ENCODE measurements at places on chromosomes 6 and 20.

DNA sequence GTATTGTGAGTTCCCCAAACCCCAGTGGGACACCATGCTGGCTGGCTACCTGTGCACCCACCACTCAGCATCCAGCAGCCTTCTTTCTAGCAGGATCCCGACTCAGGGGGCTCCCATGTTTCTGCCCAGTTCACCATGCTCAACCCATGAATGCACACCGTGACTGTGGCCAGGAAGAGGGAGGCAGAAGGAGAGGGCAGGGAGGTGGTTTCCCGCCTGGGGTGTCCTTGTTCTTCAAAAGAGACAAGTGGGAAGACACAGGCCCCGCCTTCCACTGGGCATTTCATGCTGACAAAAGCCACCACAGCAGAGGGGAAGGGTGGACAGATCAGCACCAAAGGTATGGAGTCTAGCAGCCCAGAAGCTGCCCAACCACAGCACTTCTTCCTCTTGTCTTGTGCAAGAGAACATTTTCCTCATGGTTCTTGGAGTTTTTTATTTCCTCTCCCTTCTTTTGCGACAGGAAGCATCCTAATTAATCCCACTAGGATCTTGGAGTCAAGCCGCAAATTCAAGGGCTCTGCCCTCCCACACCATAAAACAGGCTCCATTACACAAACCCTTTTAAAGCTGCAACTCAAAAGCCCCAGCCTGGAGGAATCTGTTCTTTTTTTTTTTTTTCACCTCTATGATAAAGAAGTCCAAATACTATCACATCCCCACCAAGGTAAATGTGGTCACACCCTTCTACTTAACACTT, 13.5 kb upstream of the ANKRD60 start:
- DNase-seq, result no peak

- no peak for DNase-seq
Observed at GRCh38 chr6:75656479-75656878, 54.8 kb downstream of the SENP6 start.

GRCh38 chr20:32980990-32981389, 23.2 kb downstream of the SUN5 start:
- DNase-seq, result no peak

DNA sequence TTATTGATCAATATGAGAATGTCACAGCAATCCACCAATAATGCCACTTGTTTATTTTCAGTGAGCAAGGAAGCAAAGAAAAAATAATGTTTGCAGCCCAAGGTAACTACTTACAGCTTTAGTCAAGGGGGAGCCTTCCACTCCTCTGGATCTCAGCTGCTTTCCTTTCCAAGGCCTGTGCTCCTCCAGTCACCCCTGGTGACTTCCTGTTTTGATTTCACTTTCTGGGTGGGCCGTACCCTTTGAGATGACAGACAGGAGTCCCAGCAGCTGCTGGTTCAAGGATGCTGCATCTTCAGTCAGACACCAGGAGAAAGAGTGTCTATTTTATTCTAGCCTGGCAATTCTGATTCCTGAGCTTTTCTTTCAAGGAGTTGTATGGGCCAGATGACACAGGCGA, 5.6 kb upstream of the VNN2 start:
- no peak for DNase-seq

DNA sequence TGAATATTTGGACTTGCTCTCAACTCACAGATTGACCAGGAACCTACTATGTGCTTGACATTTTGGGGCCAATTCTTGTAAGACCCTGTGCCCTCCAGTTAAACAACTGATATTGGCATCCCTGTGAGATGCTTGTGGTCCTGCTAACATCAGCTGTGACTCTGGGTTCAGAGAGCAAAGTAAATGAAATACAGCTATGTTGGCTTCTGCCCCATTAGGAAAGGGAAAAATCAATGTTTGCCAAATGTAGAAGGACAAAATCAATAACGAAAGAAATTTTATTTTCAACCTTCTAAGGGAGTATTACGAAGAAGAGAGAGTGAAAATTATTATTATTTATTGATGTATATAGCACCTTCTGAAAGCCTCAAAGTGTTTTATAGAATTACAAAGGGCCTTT, 266.9 kb upstream of the ARID1B start:
- DNase-seq, result no peak

DNA sequence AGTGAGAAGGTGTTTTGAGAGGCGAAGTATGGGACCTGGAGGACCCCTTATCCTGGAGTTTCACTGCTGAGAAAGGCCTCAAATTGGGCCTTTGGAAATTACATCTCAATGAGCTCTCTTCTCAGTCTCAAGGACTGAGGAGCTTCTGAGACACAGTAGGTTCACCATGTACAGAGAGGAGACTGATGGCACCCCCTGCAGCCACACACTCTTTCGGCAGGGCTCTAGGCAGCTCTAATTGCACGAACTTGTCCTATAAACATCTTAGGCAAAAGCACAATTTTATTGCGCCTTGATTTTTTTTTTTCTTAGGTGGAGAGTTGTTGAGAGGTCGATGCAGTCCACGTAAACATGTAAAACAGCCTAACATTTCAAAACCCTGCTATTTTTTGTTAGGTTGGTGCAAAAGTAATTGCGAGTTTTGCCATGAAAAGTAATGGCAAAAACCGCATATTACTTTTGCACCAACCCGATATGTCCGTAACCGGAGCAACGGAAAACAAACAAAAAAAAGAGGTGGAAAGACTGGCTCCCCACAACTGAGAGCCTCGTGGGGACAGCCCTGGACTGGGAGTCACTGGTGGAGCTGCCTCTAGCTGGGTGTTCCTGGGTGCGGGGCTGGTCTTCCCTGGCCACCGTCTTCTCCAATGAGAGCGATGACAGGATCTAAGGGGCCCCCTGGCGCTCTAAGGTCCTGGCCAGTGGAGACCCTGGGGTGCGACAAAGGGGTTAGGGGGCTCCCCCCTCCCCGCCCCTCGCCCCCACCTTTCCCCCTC, 84.0 kb upstream of the EYA2 start:
- DNase-seq, result no peak

DNA sequence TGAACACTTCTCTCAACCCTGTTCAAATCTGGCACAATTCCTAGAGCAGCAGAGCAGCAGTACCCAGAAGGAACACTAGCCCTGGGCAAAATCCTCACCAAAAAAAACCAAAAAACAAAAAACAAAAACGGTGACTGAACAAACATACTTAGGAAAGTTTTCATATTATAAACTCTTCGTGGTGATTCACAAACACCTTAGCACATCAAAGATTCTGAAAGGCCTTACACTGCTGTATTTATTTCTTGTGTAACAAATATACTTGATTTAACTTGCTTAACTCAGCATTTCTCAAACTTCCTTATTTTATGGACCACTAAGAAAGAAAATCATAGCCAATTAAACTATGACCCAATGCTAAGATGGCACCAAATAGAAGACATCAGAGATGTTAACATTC, 57.8 kb upstream of the RREB1 start:
- DNase-seq, result no peak

GRCh38 chr6:44339763-44340625, 2.5 kb upstream of the SPATS1 start:
- DNase-seq, result no peak

DNA sequence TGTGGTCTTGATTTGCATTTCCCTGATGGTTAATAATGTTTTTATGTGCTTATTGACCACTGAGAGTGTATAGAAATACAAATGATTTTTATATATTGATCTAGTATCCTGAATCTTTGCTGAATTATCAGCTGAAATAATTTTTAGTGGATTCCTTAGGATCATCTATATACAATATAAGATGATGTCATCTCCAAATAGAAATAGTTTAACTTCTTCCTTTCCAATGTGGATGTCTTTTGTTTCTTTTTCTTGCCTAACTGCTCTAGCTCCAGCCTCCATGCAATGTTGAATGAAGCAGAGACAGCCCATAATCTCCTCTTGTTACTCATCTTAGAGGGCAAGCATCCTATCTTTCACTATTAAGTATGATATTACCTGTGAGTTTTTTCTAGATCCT, 226.4 kb downstream of the GMDS start:
- DNase-seq, result no peak

All from KG1 (cell line).